ENCODE measurements at places on chromosomes 5 and 9. TPM values are rescaled to one million over a fixed set of nuclear protein-coding genes. Genes with fewer than 3 reads are reported as not detected.
A peak's percentile ranks its signal among the peaks of the same experiment; 100 is the strongest.

The TMOD1 gene
- total RNA-seq, result 186 TPM

The CARTPT gene
- total RNA-seq, result not detected

The PRLR gene
- 0.66 TPM for total RNA-seq

The COL5A1 gene
- total RNA-seq, result 13.9 TPM

The DBH gene
- not detected for total RNA-seq

The CAVIN4 gene
- total RNA-seq, result 50.9 TPM

- H3K4me1 ChIP-seq, result no peaks in the 10 kb centered on the region
- no peaks in the 10 kb centered on the region for H3K36me3 ChIP-seq
- DNase-seq, result no peak
- peaks cover 67% of the 10 kb centered on the region for H3K27me3 ChIP-seq
Observed at GRCh38 chr9:96141666-96142065, 160.3 kb downstream of the HSD17B3 start.

GRCh38 chr5:81194633-81195334 is 38.3 kb upstream of the CKMT2 start:
- peak overlapping the region; percentile 15 for H3K4me3 ChIP-seq
- H3K4me1 ChIP-seq, result peaks cover 17% of the 10 kb centered on the region
- H3K36me3 ChIP-seq, result no peaks in the 10 kb centered on the region
- peak; percentile 83 for DNase-seq
- no peak overlapping the region for H3K27ac ChIP-seq
- no peaks in the 10 kb centered on the region for H3K27me3 ChIP-seq

GRCh38 chr9:109953300-109953699 is 173.3 kb downstream of the PALM2AKAP2 start:
- H3K27ac ChIP-seq, result no peak overlapping the region
- no peak overlapping the region for H3K4me3 ChIP-seq
- H3K36me3 ChIP-seq, result no peaks in the 10 kb centered on the region
- H3K4me1 ChIP-seq, result peaks cover 26% of the 10 kb centered on the region
- DNase-seq, result no peak

- no peak for DNase-seq
- H3K27ac ChIP-seq, result no peak overlapping the region
- no peaks in the 10 kb centered on the region for H3K4me1 ChIP-seq
- no peaks in the 10 kb centered on the region for H3K36me3 ChIP-seq
Observed at GRCh38 chr9:84772511-84772910, 103.0 kb downstream of the NTRK2 start.

- peaks cover 55% of the 10 kb centered on the region for H3K4me1 ChIP-seq
- H3K27ac ChIP-seq, result no peak overlapping the region
- H3K4me3 ChIP-seq, result no peak overlapping the region
Observed at GRCh38 chr5:78526049-78526525, 122.5 kb downstream of the LHFPL2 start.

DNA sequence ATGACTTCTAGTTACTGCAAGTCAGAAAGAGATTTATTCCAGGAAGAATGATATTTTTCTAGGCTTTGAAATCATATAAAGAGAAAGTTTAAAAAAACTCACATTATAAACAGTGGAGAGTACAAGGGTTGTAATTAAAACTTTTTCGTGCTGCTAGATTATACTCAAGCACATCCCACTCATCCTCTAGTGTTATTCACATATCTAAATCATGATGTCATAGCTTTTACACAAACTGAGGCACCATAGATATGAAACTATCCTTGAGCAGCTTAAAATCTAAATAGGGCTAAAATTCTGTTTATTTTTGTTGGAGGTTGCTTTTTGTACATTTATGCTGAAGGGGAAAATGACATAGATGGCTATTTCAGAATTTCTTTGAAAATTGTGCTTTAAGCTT is 30.0 kb downstream of the TENT2 start:
- no peak overlapping the region for H3K4me3 ChIP-seq
- H3K36me3 ChIP-seq, result peaks cover 59% of the 10 kb centered on the region
- no peaks in the 10 kb centered on the region for H3K27me3 ChIP-seq
- peaks cover 25% of the 10 kb centered on the region for H3K4me1 ChIP-seq
- no peak overlapping the region for H3K27ac ChIP-seq

- no peak overlapping the region for H3K4me3 ChIP-seq
- DNase-seq, result no peak
- H3K36me3 ChIP-seq, result peaks cover 42% of the 10 kb centered on the region
- H3K4me1 ChIP-seq, result peaks cover 94% of the 10 kb centered on the region
- no peaks in the 10 kb centered on the region for H3K27me3 ChIP-seq
- H3K27ac ChIP-seq, result peak overlapping the region; percentile 95
Observed at GRCh38 chr9:127525401-127526188, 74.3 kb downstream of the LRSAM1 start.

DNA sequence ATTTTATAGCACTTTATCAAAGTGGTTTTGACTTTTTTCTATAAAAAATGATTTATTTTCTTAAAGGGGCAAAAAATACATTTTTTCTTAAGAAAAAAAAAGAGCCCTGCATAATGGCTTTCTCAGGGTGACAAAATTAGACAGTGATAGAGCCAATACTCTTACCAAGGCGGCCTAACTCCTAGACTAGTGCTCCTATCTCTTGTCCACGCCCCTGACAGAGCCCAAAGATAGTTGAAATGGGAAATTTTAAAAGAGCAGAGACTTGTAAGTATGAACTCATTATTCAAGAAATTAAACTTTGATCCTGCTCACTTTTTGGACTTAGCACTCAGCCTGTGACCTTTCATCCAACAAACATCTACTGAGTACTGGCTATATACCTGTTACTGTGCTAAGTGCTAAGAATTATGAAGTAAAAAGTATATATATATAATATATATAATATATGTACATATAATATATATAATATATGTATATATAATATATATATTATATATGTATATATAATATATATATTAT is 1.2 kb downstream of the INVS start:
- peaks cover 49% of the 10 kb centered on the region for H3K4me1 ChIP-seq
- peak overlapping the region; percentile 91 for H3K27ac ChIP-seq
- peak overlapping the region; percentile 81 for H3K4me3 ChIP-seq
- no peak for DNase-seq

DNA sequence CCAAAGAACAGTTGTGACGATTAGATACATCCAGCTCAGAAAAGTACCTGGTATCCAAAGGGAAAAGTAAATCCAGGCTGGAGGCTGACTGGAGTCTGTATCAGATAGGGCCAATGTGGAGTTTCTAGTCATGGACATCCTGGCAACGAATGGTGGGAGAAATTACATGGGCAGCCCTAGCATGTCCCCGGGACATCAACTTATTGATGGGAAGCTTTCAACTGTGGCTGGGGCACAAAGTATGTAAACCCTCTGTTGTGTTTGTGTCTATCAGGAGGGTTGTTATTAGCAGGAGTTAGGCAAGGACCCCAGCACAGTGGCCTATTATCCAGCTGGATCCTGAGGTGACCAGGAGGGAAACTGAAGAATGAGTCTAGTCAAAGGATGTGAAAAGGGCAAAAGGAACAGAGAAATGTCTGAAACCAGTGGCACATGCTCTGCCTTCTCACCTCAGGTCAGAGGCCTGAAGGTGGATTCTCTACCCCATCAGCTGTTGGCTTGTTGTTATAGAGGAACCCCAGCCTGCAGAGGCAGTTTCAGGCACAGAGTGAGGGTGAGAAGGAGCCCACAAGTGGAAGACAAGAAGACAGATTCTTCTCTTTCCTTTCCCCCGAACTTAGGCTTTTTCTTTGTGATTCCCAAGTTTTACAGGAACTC is 19.9 kb downstream of the IFNW1 start:
- no peak overlapping the region for H3K4me3 ChIP-seq
- no peak for DNase-seq
- H3K27me3 ChIP-seq, result no peaks in the 10 kb centered on the region
- H3K27ac ChIP-seq, result no peak overlapping the region
- no peaks in the 10 kb centered on the region for H3K36me3 ChIP-seq

GRCh38 chr9:36969216-36969771 is 64.8 kb downstream of the PAX5 start:
- H3K36me3 ChIP-seq, result no peaks in the 10 kb centered on the region
- no peak for DNase-seq
- H3K4me1 ChIP-seq, result no peaks in the 10 kb centered on the region
- H3K4me3 ChIP-seq, result no peak overlapping the region
- no peak overlapping the region for H3K27ac ChIP-seq
- H3K27me3 ChIP-seq, result peaks cover 21% of the 10 kb centered on the region

GRCh38 chr5:167899490-167900070 is 391.9 kb upstream of the WWC1 start:
- H3K36me3 ChIP-seq, result no peaks in the 10 kb centered on the region
- no peak overlapping the region for H3K27ac ChIP-seq
- no peaks in the 10 kb centered on the region for H3K4me1 ChIP-seq
- H3K4me3 ChIP-seq, result no peak overlapping the region
- no peak for DNase-seq

DNA sequence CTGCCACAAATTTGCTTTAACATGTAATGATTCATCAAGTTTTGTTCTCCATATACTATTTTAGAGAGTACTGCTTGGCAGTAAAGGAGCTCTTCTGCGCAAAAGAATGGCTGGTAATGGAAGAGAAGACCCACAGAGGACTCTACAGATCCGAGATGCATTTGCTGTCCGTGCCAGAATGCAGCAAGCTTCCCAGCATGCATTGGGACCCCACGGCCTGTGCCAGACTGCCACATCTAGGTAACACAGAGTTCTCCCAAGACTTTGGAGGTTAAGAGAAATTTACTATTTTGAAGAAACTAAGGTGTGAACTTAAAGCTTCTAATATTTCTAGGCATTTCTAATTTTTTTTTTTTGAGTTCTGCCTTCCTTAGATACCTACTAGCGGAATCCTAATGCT is 107.1 kb downstream of the MUSK start:
- no peak overlapping the region for H3K4me3 ChIP-seq
- no peak for DNase-seq

DNA sequence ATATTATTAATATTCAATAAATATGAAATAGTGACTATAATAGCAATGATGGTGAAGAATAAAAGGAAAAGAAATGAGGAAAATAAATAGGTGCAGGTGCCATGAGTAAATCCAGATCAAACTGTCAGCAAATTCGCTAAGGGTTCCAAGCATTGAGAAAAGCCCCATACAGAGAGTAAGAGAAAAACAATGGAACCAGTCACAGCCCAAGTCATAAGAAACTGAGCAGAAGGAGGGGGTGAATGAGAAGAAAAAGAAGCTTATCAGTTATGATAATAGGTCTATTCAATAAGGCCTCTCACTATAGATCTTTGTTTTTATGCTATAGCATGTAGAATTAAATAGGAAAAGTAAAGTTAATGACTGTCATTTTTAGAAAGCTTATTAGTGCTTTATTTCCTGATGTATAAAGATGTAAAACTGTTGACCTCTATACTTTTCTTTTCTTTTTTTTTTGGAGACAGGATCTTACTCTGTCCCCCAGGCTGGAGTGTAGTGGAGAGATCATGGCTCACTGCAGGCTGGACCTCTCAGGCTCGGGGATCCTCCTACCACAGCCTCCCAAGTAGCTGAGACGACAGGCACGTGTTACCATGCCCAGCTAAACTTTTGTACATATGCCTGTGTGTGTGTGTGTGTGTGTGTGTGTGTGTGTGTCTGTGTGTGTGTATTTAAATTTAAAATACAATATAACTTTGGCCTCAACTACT is 72.4 kb downstream of the FYB1 start:
- no peak overlapping the region for H3K27ac ChIP-seq
- no peaks in the 10 kb centered on the region for H3K36me3 ChIP-seq
- no peak overlapping the region for H3K4me3 ChIP-seq
- no peaks in the 10 kb centered on the region for H3K27me3 ChIP-seq
- peaks cover 8% of the 10 kb centered on the region for H3K4me1 ChIP-seq

GRCh38 chr5:17436761-17437221 is 61.2 kb upstream of the TAF11L2 start:
- no peak overlapping the region for H3K4me3 ChIP-seq
- no peaks in the 10 kb centered on the region for H3K27me3 ChIP-seq
- no peak for DNase-seq
- peak overlapping the region; percentile 16 for H3K27ac ChIP-seq
- no peaks in the 10 kb centered on the region for H3K4me1 ChIP-seq

GRCh38 chr5:132365213-132365612 is 4.3 kb upstream of the SLC22A5 start:
- H3K4me3 ChIP-seq, result no peak overlapping the region
- DNase-seq, result no peak
- peaks cover 56% of the 10 kb centered on the region for H3K4me1 ChIP-seq
- H3K27ac ChIP-seq, result peak overlapping the region; percentile 89
- H3K36me3 ChIP-seq, result no peaks in the 10 kb centered on the region
- H3K27me3 ChIP-seq, result no peaks in the 10 kb centered on the region

GRCh38 chr9:134208981-134209725 is 44.8 kb upstream of the RNU6ATAC start:
- no peaks in the 10 kb centered on the region for H3K36me3 ChIP-seq
- H3K27ac ChIP-seq, result peak overlapping the region; percentile 85
- H3K27me3 ChIP-seq, result no peaks in the 10 kb centered on the region
- no peak for DNase-seq
- peaks cover 65% of the 10 kb centered on the region for H3K4me1 ChIP-seq

GRCh38 chr5:84384604-84385575 is at the start of gene EDIL3:
Gene EDIL3, minus strand, starts transcription at chr5:84384880. Its CDS starts 506 bp downstream, at chr5:84384374.
- H3K27me3 ChIP-seq, result peaks cover 62% of the 10 kb centered on the region
- peaks cover 34% of the 10 kb centered on the region for H3K4me1 ChIP-seq
- peak within 1 kb of the TSS; percentile 67 for H3K4me3 ChIP-seq
- no peak within 1 kb of the TSS for H3K27ac ChIP-seq
- DNase-seq, result no peak

Measured in left ventricle myocardium inferior (tissue), 1 donor.